ENCODE measurements at places on chromosomes 2 and 18.

GRCh38 chr2:227383686-227384085 is 4.1 kb downstream of the SCYGR1 start:
- H3K4me3 ChIP-seq, result no peak overlapping the region
- DNase-seq, result peak; percentile 56
- H3K4me1 ChIP-seq, result peaks cover 31% of the 10 kb centered on the region
- no peaks in the 10 kb centered on the region for H3K36me3 ChIP-seq

- peak; percentile 45 for DNase-seq
- H3K36me3 ChIP-seq, result no peaks in the 10 kb centered on the region
- no peaks in the 10 kb centered on the region for H3K27me3 ChIP-seq
- H3K27ac ChIP-seq, result peak overlapping the region; percentile 96
- peaks cover 53% of the 10 kb centered on the region for H3K4me1 ChIP-seq
Measured at GRCh38 chr2:238785528-238785860, 62.4 kb upstream of the TWIST2 start.

DNA sequence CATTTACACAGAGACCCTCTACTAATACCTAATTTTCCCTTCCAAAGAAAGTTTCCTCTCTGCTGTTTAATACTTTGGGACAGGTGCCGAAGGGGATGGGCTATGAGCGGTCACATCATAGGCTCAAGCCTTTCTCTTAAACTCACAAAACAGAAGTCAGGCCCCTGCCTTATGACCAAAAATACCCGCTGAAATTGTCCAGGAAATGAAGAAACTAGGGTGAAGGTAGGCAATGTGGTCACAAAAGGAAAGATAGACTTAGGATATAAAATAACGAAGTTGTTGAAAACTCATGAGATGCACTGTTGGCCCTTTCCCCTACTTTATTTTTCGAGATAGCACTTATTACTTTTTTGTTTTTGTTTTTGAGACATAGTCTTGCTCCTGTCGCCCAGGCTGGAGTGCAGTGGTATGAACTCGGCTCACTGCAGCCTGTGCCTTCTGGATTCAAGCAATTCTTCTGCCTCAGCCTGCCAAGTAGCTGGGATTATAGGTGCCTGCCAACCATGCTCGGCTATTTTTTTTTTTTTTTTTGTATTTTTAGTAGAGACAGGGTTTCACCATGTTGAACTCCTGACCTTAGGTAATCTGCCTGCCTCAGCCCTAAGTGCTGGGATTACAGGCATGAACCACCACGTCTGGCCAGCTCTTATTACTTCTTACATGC is 16.3 kb downstream of the SLC8A1 start:
- H3K4me3 ChIP-seq, result peak overlapping the region; percentile 37
- H3K36me3 ChIP-seq, result no peaks in the 10 kb centered on the region
- peaks cover 82% of the 10 kb centered on the region for H3K4me1 ChIP-seq
- DNase-seq, result peak; percentile 25
- no peaks in the 10 kb centered on the region for H3K27me3 ChIP-seq

DNA sequence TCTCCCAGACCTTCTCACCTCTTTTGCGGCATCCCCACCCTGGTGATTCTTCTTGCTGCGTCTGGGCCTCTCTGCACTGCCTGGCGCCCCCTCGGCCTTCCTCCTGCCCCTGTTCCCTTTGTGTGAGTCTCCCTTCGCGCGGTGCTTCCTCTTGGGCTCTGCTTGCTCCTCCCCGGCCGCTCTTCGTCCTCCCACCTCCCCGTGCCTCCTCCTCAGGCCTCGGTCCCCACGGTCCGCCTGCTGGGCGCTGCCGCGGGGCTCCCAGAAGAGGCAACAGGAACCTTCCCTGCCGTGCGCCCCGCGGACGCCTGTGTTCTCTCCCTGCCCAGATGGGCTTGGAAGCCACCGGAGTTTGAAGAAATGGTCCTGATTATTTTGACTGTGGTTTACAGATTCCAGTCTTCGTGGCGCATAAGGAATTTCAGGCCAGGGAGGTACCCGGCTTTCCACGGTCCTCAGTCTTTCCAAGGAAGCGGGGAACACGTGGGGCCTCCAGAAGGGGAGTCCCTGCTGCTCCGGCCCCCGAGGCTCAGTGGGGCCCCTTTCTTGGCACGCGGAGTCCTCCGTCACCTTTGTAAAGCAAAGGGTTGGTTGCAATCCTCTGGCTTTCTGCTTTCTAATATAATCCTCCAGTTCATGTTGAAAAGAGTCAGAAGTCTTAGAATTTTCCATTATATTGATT is 13.1 kb downstream of the RNU2-63P start:
- H3K27me3 ChIP-seq, result no peaks in the 10 kb centered on the region
- H3K27ac ChIP-seq, result no peak overlapping the region
- no peaks in the 10 kb centered on the region for H3K4me1 ChIP-seq
- H3K36me3 ChIP-seq, result no peaks in the 10 kb centered on the region
- DNase-seq, result no peak
- no peak overlapping the region for H3K4me3 ChIP-seq

- H3K27me3 ChIP-seq, result no peaks in the 10 kb centered on the region
- H3K27ac ChIP-seq, result no peak overlapping the region
- no peak overlapping the region for H3K4me3 ChIP-seq
- no peaks in the 10 kb centered on the region for H3K36me3 ChIP-seq
Measured at GRCh38 chr2:179446476-179447141, 182.0 kb upstream of the SESTD1 start.

DNA sequence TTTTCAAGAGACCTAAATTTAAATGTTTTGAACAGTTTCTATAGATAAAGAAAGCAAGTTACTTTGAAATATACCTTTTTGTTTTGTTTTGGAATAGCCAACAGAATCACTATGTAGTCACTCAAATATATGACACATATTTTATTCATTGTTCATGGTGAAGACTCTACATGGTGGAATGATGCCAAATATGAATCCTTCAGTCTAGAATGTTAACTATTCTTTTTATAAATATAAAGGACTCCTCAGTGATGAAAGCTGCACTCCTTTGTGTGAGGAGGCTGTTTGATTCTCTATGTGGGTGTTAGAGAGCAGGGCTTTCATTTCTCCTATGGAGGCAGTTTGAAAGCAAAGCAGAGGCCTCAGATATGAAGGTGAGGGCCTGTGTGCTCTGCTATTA is 396.4 kb upstream of the LRRTM1 start:
- H3K27ac ChIP-seq, result no peak overlapping the region
- DNase-seq, result no peak
- H3K27me3 ChIP-seq, result no peaks in the 10 kb centered on the region
- H3K4me3 ChIP-seq, result no peak overlapping the region
